Hematopoietic multipotent progenitor cell treated with erythropoietin and hydrocortisone succinate and interleukin-3 and kit ligand, for 4 days (in vitro differentiated cells): ENCODE measurements at places on chromosomes 1 and 21.

- DNase-seq = no peak
Observed at GRCh38 chr1:182195733-182196132, 134.2 kb upstream of the ZNF648 start.

DNA sequence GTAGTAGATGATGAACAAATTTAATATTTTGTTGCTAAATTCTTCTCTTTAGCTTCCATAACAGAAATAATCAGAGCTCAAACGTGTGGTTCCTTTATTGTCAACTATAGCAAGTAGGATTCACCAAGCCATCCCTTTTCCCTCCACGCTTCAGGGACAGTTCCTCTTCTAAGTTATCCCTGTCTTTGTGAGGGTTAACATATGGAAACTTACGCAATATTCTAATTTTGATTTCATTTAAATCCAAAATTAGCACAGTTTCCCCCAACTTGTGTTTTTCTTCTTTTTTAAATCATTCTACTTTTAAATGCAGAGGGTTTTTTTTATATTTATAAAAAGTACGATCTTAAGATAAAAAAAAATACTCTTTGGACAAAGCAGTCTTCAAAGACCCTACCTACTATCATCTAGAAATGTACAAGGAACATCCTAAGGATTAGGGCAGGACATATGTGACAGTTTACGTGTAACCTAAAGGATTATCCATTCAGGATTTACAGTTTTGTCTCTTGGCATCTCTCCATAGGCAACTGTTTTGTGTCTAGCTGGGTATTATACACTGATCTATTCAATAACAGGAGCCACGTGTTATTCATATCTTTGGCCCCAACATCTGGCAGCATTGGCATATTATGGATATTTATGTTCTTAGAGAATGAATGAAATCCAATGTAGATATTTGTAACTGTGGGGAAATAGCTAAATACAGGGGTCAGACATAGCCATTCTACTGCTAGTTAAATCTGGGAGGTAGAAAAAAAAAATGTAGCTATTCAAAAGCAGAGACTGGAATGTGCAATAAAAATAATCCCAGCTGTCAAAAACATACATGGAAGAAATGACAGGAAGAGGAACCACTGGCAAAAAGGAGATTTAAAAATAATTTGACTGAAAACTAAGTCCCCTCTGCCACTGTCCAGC, 272.9 kb downstream of the NEGR1 start:
- DNase-seq = no peak

DNA sequence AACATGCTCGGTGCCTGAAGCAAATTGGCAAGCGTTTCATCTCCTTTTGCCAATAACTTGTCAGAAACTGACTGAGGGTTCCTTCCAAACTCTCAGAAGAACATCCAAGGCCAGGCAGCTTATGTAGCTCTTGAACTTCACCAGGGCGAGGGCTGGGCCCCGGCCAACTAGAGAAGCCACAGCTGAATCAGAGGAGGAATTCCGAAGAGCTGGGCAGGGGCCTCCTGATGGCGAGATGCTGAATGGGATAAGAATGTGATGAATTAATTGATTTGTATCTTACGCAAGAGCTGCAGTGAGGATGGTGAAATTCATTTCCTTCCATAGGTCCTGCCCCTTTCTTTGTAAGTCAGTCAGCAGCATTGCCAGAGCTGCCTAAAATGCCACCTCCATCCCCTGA, 345.8 kb downstream of the KIF26B start:
- peak; percentile 36 for DNase-seq

GRCh38 chr21:15066123-15066575, 1.3 kb upstream of the NRIP1 start:
- DNase-seq = no peak

- DNase-seq = no peak
Observed at GRCh38 chr1:102296116-102296515, 299.4 kb upstream of the OLFM3 start.

DNA sequence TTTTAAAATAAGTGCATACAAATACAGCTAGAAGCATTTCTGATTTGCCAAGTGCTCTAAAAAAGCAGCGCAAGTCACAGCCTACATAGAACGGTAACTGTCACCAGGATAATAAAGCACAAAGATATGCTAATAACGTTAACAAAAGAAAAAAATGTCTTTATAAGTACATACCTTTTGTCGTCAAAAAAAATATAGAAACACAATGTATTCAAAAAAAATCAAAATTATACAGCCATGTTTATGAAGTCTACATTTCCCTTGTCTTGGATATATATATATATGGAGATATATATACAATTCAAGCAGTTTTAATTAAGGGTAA, 3.2 kb downstream of the IRF2BP2 start:
- no peak for DNase-seq

GRCh38 chr1:195597891-195598290, 1010.3 kb downstream of the KCNT2 start:
- no peak for DNase-seq

DNA sequence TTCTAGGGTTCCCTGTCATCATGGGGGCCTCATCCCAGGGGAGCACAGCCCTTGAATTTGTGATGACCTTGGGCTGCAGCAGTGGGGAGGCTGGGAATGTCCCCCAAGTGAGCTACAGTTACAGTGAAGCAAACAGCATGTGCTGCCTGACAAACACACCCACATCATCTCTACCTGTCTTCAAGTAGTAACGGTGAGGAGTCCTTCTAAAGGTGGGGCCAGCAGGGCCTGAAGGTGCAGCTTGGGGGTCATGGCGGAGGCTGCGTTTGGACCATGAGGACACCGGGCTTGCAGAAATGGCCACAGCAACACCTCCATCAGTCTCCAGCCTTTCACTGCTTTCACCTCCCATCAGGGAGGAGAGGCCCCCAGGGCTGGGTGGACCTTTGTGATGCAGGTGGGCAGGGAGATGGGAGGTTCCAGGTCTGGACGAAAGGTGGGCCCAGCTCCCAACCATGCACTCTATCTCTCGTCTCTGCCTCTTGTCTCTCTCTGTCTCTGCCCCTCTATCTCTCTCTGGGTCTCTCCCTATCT, 55.7 kb downstream of the WNT9A start:
- no peak for DNase-seq

GRCh38 chr1:89923517-89923916, 71.4 kb upstream of the ZNF326 start:
- no peak for DNase-seq

DNA sequence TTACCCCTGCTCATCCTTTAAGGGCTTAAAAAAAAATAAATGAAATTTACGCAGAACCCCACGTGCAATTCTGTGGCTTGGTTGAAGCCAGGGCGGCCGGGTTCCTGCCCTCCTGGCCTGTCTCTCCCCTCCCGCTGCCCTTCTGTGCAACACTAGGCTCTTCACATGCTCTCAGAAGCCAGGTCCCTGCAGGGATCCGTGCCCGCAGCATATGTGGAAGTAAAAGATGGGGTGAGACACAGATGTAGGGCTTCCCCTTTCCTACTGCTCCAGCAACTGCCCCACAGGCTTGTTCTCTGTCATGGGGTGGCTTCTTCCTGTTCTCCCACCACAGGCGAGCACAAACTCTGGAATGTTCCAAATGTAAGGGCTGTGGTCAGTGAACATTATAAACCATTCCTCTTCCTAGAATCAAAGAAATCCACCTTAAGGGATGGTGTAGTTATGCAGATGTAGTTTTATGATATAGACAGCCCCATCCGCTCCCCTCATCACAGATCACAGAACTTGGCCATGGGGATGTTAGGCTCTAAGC, 535.4 kb downstream of the KIF26B start:
- DNase-seq = peak; percentile 43

- DNase-seq = no peak
Observed at GRCh38 chr1:54865238-54866073, 21.5 kb downstream of the DHCR24 start.

DNA sequence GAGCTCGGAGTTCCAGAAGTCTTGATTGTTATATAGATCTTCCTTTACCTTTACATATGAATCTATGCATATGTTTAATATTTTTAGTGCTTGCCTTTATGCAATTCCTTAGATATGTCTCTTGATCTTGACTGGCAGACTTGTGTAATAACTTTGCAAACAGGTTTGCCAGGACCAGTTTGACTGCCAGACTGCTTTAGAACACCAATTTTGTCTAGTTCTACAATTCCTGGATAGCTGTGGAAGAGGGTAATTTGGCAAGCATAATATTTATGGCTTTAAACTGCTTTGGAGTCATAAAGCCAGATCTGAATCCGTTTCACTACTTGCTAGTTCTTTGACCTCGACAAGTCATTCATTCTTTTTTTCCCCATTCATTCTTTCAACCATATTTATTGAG, 250.0 kb downstream of the FAF1 start:
- no peak for DNase-seq

DNA sequence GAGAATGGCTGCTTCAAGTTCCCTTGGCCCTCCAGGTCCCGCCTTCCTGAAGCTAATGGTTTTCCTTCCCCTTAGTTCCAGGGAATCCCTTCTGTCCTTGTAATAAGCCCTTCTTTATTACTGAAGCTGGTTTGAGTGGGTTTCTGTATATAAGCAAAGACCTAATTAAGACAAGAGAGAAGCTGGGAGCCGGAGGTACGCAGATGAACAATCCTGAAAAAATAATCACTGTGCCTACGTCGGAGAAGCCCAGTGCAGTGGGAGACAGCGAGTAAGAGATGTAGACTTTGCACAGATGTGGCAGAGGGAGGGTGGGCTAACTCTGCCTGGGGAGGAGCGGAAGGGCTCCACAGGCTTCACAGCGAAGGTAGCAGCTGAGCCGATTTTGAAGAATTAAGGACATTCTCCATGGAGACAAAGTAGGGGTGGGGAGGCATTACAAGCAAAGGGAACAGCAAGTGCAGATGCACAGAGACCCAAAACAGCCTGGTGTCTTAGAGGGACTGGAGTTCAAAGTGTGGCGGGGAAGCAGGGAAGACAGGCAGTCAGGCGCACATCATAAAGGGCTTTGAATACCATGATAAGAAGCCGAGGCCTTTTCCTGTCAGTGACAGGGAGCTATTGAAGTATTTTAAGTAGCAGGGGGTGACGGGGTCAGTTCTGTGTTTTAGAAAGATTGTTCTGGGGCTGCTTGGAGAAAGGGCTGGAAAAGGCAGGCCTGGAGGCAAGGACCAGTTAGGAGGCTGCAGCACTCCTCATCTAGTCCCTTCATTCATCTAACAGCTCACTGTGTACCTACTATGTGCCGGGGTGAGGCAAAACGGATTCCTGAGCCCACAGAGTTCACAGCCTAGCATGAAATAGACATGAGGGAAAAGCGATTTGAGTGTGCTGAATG, 6.5 kb downstream of the RIMS3 start:
- peak; percentile 46 for DNase-seq

- no peak for DNase-seq
Observed at GRCh38 chr1:93438716-93439115, 9.2 kb upstream of the FNBP1L start.

GRCh38 chr1:220791285-220791684, 4.6 kb downstream of the MTARC1 start:
- peak; percentile 42 for DNase-seq

GRCh38 chr21:39788383-39788782, 43.4 kb downstream of the IGSF5 start:
- peak; percentile 9 for DNase-seq

DNA sequence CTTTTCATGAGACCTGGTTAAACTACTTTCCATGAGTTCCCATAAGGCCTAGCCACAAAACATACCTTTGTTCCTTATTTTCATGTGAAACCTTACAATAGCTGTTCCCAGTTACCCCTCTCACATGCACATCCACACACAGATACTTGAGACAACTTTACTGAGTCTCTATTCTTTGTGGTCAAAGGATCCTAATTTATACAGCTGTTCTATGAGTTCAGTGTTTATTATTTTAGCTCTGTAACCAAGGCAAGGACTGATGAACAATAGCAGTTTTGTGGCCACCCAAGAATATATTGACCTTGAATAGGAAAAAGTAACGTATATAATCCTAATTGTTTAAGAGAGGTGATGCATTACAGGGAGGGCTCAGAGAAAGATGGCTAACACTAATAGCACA, 160.5 kb upstream of the CACYBP start:
- no peak for DNase-seq

GRCh38 chr1:173187671-173188237, 19.4 kb downstream of the TNFSF4 start:
- no peak for DNase-seq

- DNase-seq = no peak
Observed at GRCh38 chr1:57361516-57361915, 62.3 kb downstream of the DAB1 start.

DNA sequence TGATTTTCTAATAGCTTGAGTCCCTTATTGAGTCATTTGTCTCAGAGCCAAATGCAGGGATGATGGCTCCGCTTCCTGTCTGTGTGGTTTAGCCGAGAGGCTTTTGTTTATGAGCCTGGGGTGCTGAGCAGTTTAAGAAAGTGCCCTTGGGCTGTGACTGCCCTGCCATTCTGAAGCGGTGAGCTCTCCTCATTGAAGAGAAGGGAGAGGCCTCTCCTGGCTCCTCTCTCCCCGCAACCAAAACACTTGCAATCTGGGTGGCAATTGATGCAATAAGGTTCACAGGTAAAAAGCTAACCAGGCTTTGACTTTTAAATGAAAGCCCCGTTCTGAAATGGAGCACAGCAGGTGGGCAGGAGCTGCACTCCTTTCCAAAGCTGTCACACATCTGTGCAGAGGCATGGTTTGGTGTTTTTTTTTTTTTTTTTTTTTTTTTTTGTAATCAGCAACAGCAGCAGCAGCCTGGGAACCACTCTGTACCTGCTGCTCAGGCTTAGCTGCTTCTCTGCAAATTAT, 403.7 kb downstream of the SIPA1L2 start:
- DNase-seq = peak; percentile 3

DNA sequence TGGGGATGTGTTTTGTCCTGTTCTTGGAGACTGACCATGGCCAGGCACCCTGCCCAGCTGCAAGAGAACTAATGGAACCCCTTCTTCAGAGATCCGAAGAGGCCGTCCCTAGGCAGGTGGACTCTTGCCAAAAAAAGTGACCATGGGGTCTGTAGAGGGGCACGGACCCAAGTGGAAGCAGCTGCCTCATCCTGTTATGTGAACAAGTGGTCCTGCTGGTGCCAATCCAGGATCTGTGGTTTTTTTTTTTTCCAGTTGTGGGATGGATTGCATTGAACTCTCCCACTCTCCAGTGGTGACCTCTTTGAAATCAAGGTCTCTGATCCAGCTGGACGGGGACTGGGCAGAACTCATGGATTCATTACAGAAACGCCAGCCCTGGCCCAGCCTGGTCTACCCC, 71.2 kb downstream of the ARHGEF10L start:
- no peak for DNase-seq

- DNase-seq = no peak
Observed at GRCh38 chr21:27569091-27569490, 602.2 kb upstream of the ADAMTS5 start.
